ENCODE measurements at places on chromosomes 7 and 10.
A peak's percentile ranks its signal among the peaks of the same experiment; 100 is the strongest.

DNA sequence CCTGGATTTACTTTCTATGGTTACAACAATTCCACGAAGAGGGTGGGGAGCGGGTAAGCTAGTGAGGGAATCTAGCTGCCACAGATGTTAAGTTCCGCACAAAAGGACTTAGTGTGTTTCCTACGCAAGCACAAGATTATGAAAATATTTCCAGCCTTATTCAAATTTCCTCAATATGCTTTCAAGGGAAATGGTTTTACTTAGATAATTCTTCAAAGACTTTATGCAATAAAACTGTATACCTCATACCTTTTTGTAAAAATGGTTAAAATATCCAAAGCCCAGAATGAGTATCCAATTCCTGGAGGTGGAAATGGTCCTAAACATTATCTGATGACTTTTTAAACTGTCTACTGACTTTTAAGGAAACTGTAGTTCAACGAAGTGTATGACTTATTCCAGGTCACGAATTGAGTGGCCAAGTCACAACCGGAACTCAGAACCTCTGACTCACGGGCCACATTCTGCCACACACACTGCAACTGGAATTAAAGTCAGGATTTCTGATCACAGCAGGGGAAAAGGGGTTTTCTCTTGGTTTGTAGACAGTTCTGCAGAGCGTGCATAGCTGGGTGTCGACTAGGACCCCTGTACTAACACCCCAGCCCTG, 20.2 kb upstream of the INSIG1 start:
- no peak for DNase-seq

- no peak for DNase-seq
Observed at GRCh38 chr7:157875230-157876179, 538.7 kb downstream of the DNAJB6 start.

DNA sequence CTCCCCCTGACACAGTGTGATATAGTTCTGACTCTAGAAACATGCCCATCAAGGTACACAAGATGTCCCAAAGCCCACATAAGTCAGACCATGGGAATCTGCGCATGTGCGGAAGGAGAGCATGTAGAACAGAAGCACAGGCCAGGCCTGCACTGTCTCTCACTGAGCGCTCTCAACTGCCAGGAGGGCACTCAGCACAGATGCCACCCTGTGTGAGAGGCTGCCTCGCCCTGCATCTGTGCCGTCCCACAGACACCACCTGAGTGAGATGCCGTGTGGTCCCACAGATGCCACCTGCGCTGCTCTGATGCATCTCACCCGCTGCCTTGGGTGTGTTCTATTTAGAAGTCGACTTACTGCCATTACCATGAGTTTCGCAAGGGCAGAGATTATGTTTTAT, 98.4 kb downstream of the VOPP1 start:
- DNase-seq = no peak

GRCh38 chr7:116899308-116899707, 36.9 kb downstream of the CAPZA2 start:
- DNase-seq = no peak

DNA sequence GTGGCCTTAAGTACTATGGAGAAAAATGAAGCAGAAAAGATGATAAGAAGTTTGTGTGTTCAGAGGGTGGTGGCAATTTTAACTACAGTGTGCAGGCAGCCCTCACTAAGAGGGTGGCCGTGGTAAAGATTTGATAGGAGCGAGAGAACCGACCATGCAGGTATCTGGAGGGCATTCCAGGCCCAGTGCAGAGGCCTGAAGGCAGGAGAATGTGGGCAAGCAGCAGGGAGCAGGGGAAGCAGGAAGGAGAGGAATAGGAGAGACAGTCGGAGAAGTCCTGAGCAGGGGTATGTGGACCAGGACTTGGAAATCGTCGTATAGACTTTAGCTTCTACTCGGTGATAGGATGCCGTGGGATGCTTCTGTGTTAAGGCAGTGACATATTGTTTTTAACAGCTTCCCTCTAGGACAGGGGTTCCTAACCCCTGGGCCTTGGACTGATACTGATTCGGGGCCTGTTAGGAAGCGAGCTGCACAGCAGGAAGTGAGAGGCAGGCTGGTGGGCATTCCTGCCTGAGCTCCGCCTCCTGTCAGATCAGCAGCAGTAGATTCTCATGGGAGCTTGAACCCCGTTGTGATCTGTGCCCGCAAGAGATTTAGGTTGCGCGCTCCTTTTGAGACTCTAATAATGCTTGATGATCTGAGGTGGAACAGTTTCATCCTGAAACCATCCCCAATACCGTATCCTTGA, 227.2 kb downstream of the CCDC3 start:
- DNase-seq = no peak

DNA sequence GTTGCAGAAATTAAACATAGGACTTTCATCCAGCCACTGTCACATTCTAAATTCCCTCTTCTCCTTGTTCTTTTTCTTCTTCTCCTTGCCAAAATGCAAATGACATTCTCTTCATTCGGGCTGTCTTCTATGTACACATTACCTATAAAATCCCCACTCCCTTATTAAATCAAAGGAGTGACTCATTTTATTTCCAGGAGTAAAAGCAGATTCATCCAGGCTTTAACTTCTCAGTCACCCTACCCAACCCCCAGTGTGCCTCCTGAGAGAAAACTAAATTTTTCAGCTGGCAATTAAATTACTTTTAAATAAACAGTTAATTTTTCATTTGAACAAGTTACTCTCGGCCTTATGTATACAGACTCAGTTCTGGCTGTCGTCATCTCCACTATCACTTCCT, 223.9 kb upstream of the SHH start:
- no peak for DNase-seq

GRCh38 chr7:135888740-135889139, 88.4 kb downstream of the MTPN start:
- DNase-seq = no peak

DNA sequence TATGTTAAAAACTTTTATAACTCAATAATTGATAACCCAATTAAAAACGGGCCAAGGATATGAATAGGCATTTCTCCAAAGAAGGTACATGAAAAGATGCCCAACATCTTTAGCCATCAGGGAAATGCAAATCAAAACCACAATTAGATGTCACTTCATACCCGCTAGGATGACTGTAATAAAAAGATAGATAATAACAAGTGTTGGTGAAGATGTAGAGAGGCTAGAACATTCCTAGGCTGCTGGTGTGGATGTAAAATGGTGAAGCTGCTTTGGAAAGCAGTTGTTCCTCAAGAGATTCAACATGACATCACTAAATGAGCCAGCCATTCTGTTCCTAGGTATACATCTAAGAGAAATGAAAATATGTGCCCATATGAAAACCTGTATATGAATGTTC, 35.6 kb downstream of the CAMK1D start:
- DNase-seq = no peak

- DNase-seq = no peak
Observed at GRCh38 chr7:27866828-27867672, 127.1 kb downstream of the TAX1BP1 start.

GRCh38 chr10:84626397-84627087, 298.2 kb downstream of the CCSER2 start:
- DNase-seq = no peak

DNA sequence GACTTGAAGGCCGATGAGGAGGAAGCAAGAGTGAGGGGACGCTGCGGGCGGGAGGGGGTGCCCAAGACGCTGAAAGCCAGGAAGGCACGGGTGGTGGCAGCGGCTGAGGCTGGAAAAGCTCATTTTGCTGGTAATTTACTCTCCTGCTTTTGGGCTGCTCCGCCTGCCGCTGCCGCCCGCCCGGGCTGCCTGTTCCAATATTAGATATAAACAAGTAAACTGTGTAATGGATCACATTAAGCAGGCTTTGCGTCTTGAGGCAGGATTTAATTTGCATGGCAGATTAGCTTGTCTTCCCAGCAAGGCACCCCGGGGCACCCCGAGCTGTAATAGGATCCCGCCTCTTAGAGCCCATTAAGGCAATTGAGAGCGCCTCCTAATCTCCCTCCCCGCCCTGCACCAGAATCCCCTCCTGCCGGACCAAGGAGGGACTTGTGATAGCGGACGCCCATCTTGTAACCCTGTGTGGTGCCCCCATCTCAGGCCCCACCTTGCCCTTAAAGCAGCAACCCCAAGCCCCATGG, 46.1 kb upstream of the SLF2 start:
- no peak for DNase-seq

GRCh38 chr7:55065079-55065478, 46.3 kb downstream of the EGFR start:
- peak; percentile 70 for DNase-seq

DNA sequence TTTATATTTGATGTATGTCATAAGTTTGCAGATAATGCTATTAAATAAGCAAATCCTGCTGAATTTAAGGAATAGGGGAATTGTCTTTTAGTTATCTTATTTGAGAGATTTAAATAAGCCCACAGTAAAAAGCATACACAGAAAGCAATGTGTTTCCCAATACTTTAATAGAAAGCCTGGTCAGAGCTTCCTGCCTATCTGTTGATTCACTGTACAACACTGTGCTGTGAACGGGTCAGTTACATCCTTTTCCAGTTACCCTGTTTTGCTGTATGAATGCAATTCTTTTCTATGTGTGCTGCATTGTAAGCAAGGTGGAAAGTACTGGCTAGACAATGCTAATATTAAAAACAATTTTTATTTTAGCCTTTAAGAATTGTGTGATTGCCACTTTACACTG, 81.2 kb downstream of the ANKRD7 start:
- no peak for DNase-seq

Data from uterus (tissue), 4 donors.